ENCODE measurements at places on chromosomes 1 and 21.

- no peak for DNase-seq
Observed at GRCh38 chr1:161200992-161201835, 953 bp upstream of the NDUFS2 start.

DNA sequence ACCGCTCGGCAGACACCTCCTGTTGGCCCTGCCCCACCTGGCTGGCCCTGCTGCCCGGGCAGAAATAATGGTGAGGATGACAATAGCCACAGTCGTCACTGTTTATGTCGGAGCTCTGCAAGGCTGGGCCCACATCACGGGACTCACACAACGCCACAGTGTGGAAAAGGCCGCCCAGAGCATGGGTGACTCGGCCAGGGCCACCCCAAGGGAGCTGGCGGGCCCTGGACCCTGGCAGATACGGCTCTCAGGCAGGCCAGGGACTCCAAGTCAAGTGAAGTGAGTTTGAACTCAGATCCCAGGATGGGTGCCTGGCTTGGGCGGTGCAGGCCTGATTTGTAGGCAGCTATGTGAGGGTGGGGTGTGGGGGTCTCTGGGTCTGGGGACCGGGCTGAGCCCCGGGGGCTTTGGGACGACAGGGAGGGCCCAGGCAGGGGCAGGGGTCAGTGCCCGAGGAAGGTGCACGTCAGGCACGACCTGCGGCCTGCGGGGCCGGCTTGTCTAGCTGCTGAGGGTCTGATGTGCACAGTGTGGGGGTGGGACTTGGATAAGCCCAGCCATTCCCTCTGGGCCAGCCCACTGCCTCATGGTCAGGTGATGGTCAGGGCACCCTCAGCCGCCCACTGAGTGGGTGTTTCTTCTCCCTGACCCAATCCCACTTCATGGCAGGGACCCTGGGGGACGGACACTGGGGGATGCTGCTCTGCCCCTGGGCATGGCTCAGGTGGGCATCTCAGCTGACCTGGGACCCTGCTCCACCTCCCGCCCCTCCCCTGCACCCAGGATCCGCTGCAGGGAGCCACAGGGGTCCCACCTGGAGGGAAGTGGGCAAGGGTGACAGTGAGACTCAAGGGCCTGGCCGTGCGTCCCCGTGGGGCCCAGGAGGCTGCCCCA, 1.0 kb downstream of the RNF223 start:
- no peak for DNase-seq

GRCh38 chr1:187537936-187538335, 709.2 kb downstream of the PLA2G4A start:
- no peak for DNase-seq

DNA sequence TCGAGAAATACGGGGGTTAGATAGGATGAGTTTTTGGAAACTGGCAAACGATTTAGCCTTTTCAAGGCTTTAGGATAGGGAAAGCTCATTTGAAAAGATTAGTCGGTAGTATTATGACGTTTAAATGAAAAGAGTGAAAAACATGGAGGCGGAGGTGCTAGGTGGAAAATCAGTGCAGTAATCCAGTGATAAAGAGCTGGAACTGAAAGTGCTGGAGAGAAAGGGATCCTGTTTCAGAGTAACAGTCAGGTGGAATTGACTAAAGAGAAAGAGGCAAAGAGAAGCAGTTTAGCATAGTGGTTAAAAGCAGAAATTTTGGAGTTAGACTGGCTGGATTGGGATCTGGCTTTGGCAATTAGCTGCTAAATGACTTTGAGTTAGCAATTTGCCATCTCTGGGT, 945 bp downstream of the WDR3 start:
- DNase-seq: peak; percentile 45

DNA sequence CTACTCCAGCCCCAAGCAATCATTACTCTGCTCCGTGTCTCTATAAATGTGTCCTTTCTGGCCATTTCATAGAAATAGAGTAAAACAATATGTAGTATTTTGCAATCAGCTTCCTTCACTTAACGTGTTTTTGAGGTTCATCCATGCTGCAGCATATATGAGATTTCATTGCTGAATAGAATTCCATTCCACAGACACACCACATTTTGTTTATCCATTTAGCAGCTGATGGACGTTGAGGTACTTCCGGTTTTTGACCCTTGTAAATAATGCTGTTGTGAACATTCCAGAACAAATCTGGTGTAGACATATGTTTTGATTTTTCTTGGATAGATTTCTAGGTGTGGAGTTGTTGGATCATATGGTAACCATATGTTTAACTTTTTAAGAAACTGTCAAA, 30.7 kb downstream of the ADAM30 start:
- DNase-seq: no peak

DNA sequence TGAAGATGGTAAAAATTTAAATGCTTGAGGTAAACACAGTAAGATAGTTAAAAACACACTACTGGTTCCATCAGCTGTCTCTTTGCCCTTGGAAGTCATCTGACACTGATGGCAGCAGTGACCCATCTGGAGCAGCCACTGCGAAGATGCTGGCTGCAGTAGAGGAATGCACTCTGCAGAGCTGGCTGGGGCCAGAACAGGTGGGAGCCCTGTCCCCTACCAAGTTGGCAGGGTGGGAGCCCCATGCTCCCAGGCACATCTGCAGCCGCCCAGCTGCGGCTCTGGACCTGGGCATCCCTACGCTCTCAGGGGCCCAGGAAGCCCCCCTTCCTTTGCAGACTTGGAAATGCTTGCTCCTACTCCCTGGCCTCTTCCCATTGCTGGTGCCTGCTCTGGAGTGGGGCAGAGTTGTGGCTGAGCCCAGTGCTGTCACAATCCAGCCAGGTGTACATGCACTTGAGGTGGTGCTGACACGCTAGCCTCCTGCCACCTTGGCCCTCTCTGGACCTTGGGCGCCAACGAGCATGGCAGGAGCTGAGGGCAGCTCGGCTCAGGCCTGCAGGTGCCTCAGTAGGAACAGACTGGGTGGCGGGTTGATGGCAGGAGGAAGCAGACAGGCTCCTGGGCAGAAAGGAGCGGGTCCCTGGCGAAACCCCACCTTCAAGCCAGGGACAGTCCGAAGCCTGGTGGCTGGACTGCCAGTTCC, 227.0 kb downstream of the FGGY start:
- no peak for DNase-seq

- peak; percentile 48 for DNase-seq
Observed at GRCh38 chr1:26156285-26157038, 2.4 kb upstream of the FAM110D start.

- DNase-seq: peak; percentile 63
Observed at GRCh38 chr1:209086486-209087192, 496.9 kb upstream of the CAMK1G start.

GRCh38 chr1:200640963-200641401, 20.4 kb upstream of the KIF14 start:
- DNase-seq: no peak

GRCh38 chr1:14181191-14181795, 417.2 kb upstream of the KAZN start:
- no peak for DNase-seq

DNA sequence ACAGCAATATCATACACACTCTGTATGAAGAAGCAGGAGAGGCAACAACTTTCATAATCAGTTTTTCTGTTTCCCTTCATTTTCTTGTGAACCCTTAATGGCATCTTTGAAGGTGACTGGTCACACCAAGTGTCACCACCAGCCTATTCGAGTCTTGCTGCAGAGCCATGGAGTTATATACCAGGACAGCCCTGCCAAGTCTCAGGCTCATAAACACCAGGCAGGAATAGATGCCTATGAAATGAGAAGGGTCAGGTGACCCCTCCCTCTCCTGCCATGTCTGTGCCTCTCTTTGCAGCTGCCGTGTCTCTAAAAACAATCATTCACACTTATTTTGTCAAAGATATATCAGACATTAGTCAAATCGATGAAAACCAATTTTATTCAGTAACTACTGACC, 28.0 kb downstream of the NECAP2 start:
- DNase-seq: no peak

GRCh38 chr1:54885237-54885679, 1.7 kb downstream of the DHCR24 start:
- no peak for DNase-seq

DNA sequence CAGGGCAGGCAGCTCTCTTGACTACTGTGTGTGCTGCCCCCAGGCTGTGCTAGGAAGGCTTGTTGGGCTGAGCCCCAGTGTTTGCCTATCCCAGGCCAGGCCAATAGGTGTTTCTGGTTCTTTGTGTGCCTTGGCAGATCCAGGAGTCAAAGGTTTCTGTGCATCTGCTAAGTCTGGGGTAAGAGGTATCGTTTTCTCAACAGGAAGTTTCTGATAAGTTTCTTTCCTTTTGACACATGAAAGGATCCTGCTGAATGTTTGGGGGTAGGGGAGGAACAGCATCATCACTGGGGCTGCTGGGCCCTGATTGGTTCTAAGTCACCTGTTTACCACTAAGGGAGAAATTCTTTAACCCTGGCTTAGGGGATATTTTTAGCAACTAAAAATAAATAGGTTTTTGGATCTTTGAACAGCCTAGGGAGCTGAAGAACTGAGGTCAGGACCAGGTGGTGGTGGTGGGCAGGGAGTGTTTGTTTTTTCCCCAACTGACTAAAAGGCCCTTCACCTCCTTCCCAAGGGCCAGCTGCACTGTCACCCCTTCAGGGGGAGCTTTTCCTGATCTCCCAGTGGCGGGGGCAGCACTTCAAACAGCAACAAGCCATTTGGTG, 85.1 kb downstream of the KCNN3 start:
- DNase-seq: no peak

DNA sequence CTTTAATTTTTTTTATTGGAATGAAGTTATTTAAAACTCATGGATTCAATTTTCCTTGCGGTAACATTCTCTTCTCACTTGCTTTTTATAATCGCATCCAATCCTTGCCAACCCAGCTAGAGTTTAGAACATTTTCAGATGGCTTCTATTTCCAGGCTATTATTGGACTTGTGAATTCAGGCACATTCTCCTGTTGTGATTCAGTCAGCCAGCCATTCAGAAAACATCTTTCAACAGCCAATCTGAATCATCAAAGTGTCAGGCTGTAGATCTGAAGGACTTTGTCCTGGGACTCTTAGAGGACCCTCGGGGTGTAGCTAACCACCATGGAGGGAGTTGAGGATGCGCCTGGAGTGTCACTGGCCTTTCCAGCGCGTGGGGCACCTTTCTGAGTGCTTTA, 92.4 kb downstream of the PRDM2 start:
- DNase-seq: no peak

DNA sequence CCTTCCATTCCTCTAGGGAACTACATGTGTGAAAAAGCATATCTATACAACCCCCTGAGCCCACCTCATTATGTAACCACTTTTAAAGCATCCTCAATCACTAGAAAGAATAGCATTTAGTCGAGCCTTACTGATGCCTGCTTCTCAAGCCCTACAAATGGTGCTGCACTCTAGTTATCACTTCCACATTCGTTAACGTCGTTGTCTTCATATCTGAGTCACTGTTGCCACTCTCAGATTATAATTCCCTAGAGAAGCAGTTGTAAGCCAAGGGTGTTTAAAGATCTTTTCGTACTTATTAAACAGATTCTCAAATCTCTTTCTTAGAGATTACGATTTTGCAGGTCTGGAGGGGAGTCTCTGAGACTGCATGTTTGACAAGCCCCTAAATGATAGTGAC, 16.5 kb downstream of the ATP1B1 start:
- DNase-seq: no peak

- DNase-seq: peak; percentile 44
Observed at GRCh38 chr1:225882694-225883615, 775 bp upstream of the TMEM63A start.

- no peak for DNase-seq
Observed at GRCh38 chr1:155196893-155197638, 10.6 kb downstream of the THBS3 start.

- no peak for DNase-seq
Observed at GRCh38 chr1:213251972-213252371, 200.9 kb downstream of the RPS6KC1 start.

- DNase-seq: no peak
Observed at GRCh38 chr1:15350151-15350550, 59.5 kb upstream of the EFHD2 start.

DNA sequence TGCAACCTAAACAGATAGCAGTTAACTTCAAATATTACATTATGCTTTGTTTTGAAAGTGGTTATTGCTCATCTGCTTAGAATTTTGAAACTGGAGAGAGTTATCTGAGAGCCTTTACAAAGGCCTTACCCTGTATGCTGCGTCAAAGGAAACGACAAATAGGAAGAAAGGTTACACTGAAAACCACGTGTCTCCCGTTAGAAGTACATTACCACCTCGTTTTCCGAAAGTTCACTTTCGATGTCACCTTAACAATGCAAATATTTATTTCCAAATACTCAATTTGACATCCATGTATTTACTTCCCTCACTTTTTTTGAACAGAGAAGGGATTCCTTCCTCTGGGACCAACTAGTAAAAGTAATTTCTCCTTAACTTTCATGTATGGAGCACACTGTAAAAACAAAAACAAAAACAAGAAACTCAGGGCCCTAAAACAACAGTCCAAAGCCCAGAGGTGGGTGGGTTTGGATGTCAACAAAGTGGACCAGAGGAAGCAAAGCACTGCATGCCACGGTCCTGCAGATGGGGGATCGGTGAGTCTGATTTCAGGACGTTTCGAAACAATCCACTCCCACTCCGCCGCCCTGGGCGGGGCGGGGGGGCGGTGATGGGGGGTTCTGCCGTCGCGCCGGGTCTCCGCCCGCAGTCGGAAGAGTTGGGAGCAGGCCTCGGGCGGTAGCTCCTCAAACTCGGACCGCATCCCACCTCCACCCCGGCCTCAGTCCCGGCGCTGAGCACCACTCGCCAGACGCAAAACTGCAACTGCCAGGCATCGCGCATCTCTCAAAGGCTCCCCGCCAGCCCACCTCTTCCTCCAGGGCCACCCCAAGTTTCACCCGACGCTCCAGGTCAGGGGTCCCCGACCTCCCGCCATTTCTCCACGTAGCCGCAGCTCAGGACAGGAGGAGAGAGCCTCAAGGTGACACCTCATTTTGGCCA, 841 bp downstream of the ADSS2 start:
- DNase-seq: peak; percentile 79

DNA sequence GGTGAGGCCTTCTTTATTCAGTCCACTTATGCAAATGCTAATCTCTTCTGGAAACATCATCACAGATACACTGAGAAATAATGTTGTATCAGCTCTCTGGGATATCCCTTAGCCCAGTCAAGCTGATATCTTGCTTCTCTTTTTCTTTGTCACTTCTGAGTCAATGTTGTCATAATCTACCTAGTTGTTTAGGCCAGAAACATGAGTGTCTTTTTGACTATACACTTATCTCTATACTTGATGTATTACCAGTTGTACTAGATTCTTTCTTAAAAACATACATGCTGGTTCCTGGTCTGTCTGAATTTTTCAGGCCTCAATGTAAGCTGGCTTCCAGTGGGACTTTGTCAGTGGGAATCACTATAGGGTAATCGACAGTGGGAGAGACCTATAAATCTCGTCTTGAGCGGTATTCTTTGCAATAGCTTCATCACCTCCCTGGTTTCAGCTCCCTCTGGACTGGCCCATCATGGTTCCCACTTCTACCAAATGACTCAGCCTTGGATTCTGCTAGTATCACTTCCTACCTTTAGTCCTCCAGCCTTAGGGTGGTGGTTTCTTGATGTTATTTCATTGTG, 135.2 kb upstream of the CYYR1 start:
- DNase-seq: no peak

DNA sequence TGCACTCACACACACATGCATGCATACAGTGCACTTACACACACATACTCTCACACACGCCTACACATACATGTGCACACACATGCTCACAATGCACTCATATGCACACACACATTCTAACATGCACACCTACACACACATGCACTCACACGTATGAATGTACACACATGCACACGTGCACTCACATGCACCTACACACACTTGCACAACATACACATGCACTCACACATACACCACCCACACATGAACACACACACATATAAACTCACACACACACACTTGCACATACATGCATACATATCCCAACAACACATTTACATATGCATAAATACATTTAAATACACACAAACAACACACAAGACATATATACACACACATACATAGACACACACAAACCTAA, 30.6 kb downstream of the OBSCN start:
- DNase-seq: no peak

Measured in Karpas-422 (cell line).